Epithelial cell of umbilical artery (primary cell): ENCODE measurements at places on chromosomes 16 and 17. TPM values are rescaled to one million over a fixed set of nuclear protein-coding genes. Genes with fewer than 3 reads are reported as not detected.

The ITGB3 gene
- 33.7 and 68.9 TPM in 2 replicates for total RNA-seq

The CDRT15L2 gene
- not detected in 2 replicates for total RNA-seq

The KRTAP4-6 gene
- total RNA-seq = not detected in 2 replicates

The SLC47A1 gene
- 2.3 and 4.4 TPM in 2 replicates for total RNA-seq

The PSKH1 gene
- total RNA-seq = 10.7 and 19.1 TPM in 2 replicates

The SLC38A8 gene
- total RNA-seq = not detected in 2 replicates

The SLFN12L gene
- total RNA-seq = 0.15 TPM in 1 of 2 replicates, not detected in the other

The QRICH2 gene
- 1.9 and 2.7 TPM in 2 replicates for total RNA-seq

The PIPOX gene
- 2.6 and 3.5 TPM in 2 replicates for total RNA-seq

The CSF3 gene
- total RNA-seq = 0.46 and 0.97 TPM in 2 replicates

The PRR35 gene
- under 0.01 TPM in 1 of 2 replicates, not detected in the other for total RNA-seq

The NACA2 gene
- total RNA-seq = not detected in 2 replicates

The MT1A gene
- total RNA-seq = 0.97 TPM in 1 of 2 replicates, not detected in the other

The FSCN2 gene
- total RNA-seq = 0.65 TPM in 1 of 2 replicates, not detected in the other

The CCDC40 gene
- 0.97 and 2.1 TPM in 2 replicates for total RNA-seq

The KRTAP3-2 gene
- total RNA-seq = not detected in 2 replicates

The SLC5A11 gene
- total RNA-seq = under 0.01 TPM in 1 of 2 replicates, not detected in the other

The GNAO1 gene
- under 0.01 TPM in 1 of 2 replicates, not detected in the other for total RNA-seq

The FN3K gene
- 3.9 and 5.3 TPM in 2 replicates for total RNA-seq
